ENCODE measurements at places on chromosomes 4 and X. TPM values are rescaled to one million over a fixed set of nuclear protein-coding genes. Genes with fewer than 3 reads are reported as not detected.
A peak's percentile ranks its signal among the peaks of the same experiment; 100 is the strongest.

DNA sequence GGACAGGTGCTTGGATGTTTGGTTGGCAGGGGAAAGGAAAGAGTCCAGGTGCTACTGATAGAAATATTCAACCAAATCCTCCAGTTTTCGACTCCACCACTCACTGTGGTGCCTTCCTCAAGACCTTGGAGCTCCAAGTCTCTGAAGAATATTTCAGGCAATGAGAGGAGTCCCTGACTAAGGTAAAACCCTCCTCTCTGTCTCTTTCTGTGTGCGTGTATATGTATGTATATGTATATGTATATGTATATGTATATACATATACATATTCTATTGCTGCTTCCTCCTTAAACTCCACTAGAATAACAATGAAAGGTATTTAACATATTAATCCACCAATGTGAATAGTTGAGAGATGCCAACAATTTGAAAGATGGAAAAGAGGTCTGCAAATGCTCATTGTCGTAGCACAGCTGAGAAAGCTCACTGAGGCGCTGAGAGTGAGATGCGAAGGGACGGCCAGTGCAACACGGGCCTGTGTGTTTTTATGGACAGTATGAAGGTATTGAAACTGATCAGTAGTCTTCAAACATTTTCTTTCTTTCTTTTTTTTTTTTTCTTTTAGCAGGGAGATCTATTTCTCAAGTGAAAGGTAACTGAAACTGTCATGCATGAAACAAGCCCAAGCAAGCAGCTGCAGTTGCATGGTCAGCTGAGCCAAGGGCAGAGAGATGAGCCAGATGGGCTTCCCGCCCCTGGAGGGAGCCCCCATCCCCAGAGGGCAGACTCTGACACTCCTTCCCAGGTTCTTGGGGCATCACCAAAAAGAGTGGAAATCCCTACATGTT is 41.1 kb upstream of the HS3ST1 start:
- DNase-seq: no peak

DNA sequence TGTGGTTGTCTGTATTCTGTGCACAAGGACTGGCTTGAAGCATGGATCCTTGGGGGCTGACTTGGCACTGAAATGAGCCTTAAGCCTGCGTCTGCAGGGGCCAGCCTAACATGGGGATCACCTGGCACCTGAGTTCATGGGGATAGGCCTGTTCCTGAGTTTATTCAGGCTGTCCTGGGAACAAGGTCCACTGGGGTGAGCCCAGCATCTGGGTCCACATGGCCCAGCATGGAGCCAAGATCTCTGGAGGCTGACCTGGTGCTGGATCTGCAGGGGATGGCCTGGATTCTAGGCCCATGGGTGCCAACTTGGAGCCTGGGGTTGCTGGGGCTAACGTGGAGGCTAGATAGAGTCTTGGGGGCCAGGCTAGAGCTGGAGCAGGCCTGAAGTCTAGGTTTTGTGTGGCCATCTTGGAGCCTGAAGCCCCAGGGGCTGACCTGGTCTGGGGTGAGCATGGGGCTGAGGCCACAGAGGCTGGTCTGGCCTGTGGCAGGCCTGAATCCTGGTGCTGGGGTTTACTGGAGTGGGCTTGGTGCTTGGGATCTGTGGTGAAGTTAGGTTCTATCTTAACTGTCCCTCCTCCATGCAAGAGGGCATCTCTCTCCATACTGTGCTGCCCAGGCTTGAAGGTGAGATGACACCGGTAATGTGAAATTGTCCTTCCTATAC is 652 bp upstream of the KLKB1 start:
- DNase-seq: no peak

DNA sequence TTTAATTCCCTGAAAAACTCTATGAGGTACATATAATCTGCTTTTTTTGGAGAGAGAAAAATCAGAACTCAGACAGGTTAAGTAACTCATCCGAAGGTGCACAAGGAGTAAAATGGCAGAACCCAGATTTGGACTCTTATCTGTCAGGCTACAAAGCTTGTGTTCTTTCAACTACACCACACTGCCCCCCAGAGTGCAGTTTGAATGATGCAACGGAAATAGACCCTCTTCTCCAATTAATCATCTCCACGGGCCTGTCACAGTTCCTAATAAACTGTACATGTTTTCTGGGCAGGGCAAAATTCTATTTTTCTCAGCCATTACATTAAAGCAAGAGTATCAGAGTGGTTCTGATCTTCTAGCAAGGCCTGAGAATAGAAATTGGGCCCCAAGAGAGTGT is 35.3 kb upstream of the DCX start:
- no peak for DNase-seq

DNA sequence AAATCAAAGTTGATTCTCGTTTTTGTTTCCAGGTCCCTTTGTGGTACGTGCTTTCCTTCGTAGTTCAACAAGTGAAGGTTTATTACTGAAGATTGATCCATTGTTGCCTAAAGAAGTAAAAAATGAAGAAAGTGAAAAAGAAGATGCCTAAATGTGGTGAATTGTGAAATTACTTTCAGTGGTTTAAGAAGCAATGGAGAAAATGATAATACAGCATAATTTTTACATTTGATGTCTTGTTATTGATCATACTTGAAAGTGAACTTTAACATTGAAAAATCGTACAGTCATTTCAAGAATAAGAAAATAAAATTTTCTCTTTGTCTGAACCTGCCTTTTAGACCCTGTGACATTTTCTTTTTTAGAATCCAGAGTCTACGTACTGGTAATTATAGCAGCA is 89.8 kb downstream of the MRPL1 start:
- no peak for DNase-seq

DNA sequence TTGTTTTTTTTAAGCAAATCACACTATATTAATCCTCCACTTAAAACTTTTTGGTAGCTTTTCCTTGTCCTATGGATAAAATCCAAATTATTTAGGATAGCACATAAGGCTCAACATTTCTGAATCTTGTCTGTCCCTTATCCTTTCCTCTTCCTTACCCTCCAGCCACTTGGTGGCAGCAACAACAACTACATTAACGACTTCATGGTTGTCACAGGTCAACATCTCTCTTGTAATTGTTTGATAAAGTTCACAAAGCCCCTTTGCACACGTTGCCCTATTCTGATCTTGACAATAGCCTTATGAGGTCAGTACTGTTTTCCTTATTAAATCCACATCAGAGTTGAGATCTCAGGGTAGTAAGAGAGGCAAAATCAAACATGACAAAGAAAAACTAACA is 269.0 kb upstream of the PABPC4L start:
- DNase-seq: peak; percentile 31

- no peak for DNase-seq
Observed at GRCh38 chr4:107600983-107601382, 119.1 kb downstream of the PAPSS1 start.

GRCh38 chr4:932713-933070 is 432 bp downstream of the TMEM175 start:
- peak; percentile 19 for DNase-seq

DNA sequence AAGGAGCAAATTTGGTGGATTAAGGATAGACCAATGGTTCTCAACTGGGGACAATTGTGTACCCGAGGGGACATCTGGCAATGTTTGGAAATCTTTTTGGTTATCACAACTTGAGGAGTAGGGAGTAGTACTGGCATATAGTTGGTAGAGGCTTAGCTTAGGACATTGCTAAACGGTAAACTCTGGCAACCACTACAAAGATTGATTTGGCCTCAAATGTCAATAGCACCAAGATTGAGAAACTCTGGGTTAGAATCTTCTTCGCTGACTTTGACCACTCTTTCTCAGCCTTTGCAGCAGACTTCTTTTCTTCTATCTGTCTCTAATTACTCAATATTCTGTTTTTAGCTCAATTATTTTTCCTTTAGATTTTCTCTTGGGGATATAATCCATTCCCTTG is 1.5 kb upstream of the NBDY start:
- DNase-seq: no peak

GRCh38 chr4:172998527-172999469 is 169.8 kb upstream of the GALNT7 start:
- peak; percentile 34 for DNase-seq

- DNase-seq: peak; percentile 2
Observed at GRCh38 chr4:34422472-34423175, 1821.7 kb downstream of the ARAP2 start.

DNA sequence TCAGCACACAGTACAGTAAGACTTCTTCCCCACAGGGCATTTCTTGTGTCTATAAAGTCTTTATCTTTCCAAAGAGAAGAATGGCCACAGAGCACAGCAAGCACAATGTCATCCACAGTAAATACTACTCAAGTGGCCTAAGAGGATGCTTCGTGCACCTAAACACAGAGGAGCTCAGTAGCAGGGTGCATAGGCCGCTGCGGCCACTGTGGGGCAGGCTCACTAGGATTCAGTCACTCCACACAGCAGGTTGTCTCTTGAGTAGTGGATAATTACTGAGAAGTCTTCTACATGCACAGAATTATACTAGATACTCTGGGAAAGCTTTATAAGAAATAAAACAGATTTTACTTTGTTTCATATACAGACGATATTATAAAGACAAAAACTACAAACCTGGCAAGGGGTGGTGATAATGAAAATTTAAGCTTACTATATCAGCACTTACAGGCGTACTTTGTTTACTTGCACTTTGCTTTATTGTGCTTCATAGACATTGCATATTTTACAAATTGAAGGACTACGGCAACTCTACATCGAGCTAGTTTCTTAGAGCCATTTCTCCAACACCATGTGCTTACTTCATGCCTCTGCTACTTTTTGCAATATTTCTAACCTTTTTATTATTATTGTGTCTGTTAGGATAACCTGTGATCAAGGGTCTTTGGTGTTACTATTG is 78.5 kb downstream of the PRDM5 start:
- DNase-seq: peak; percentile 5

DNA sequence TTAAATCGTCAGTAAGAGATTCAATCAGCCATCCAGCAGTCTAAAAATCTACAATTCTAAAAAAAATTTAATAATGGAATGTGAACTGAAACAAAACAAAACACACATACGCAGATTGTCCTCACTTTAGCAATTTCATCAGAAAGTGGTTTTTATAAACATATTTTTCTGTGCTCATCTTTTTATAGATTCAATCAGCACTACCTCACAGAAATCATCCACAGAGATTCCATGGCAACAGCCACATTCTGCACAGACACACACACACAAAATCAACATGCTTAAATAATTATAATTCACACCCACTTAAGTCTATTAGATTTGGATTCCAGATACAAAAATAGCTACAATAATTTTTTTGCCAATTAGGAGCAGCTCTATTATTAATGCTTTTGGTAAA is 149.0 kb upstream of the KCNIP4 start:
- DNase-seq: no peak

DNA sequence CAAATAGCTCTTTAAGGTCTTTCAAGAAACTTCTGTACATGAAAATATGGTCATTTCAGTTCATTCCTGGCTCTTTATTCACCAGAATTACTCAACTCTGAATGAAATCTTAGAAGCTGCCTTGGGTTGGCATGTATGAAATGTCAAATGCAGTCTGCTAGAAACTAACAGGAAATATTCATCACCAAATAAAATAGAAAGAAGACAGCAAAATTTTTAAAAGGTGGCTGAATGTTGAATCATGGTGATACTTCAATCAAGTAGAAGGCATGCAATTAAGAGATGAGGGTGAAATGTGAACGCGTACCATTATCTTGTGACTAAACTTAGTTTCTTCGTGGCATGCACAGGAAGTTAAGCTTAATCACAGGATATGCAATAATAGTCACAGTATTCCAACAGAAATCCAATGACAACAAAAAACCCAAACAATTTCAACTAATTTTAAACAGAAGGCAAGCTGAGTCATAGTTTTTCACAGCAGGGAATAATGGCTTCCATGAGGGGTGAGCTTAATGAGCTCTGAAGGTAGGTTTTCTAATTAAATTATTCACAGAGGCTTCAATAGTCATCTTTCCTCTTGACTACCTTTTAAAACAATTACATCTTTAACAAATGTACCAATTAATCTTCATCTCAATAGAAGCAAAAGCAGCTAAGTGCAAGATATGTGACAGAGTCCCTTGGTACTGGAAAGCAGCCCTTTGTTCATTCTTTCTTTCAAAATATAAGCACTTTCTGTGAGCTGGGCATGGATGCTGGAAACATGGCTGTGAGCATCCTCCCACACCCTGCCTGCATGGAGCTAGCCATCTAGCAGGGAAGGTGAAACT is 44.5 kb downstream of the SCFD2 start:
- peak; percentile 89 for DNase-seq

- DNase-seq: no peak
Observed at GRCh38 chrX:145687146-145687545, 130.5 kb upstream of the SLITRK2 start.

DNA sequence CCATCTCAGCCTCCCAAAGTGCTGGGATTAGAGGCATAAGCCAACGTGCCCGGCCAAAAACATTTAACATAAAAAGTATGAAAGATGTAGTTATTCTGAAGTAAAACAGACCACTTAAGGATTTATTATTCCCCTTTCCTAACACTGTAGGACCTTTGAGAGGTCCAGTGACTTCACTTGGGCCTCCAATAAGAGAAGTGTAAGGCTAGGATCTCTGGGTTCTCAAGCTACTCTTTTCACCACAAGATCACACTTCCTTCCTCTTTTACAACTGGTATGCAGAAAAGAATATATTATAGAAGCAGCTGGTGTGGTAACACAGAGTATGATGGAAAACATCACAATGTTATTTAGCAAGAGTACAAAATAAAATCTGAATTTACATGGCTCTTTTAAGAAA is 30.2 kb upstream of the CCNG2 start:
- DNase-seq: no peak

GRCh38 chrX:68994135-68994890 is 165.5 kb downstream of the EFNB1 start:
- no peak for DNase-seq

- DNase-seq: peak; percentile 11
Observed at GRCh38 chr4:78528327-78528726, 23.2 kb upstream of the ANXA3 start.

GRCh38 chrX:111244235-111244750 is 26.0 kb downstream of the CAPN6 start:
- peak; percentile 0 for DNase-seq

GRCh38 chrX:49993661-49994060 is 71.3 kb downstream of the CLCN5 start:
- no peak for DNase-seq

RHOXF2 gene
- total RNA-seq: not detected

COX7B2 gene
- total RNA-seq: 86.5 TPM

FAM9B gene
- not detected for total RNA-seq

GAGE12J gene
- total RNA-seq: not detected

RNF212 gene
- not detected for total RNA-seq

PNMA6F gene
- not detected for total RNA-seq

HDX gene
- 9.0 TPM for total RNA-seq

UGT8 gene
- total RNA-seq: not detected

MAGEA12 gene
- 0.96 TPM for total RNA-seq

TCEAL6 gene
- total RNA-seq: not detected

PITX2 gene
- 18.3 TPM for total RNA-seq

SSX4 gene
- total RNA-seq: not detected

PLXNB3 gene
- 14.3 TPM for total RNA-seq

All from A172 (cell line).